ENCODE measurements at places on chromosomes 3 and 15.
A peak's percentile ranks its signal among the peaks of the same experiment; 100 is the strongest.

GRCh38 chr15:81265944-81266775 lies 57.8 kb downstream of the STARD5 start:
- DNase-seq: no peak

- no peak for DNase-seq
Measured at GRCh38 chr15:90550919-90551318, 21.2 kb downstream of the CRTC3 start.

DNA sequence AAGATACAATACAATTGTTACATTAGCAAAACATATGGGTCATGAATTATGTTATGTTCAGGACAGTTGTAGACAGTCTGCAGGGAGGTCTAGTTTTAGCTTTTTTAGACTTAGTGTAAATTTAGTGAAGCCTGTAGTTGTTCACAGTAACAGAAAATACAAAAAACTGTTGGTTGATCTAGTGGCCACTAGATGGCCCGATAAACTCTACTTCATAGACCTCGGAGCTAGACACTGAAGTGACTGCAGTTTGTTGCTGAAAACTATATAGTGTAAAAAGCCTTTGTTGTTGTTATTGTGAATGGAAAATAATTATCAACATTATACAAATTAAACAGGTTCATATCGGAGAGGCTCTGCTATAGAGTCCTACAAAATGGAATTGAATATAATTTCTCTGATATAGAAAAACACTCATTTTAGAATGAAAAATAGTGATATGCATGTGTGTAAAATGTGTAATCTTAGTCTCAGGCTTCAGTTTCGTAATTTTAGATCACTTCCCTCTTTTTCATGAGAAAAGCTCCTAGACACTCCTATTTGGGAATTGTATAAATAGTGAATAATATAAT lies 18.3 kb downstream of the MAGEL2 start:
- DNase-seq: no peak

- no peak for DNase-seq
Measured at GRCh38 chr3:38890426-38890825, 74.4 kb upstream of the SCN10A start.

GRCh38 chr15:75204340-75205063 lies 2.8 kb downstream of the C15orf39 start:
- DNase-seq: peak; percentile 47

- DNase-seq: no peak
Measured at GRCh38 chr3:39408493-39409372, 2.2 kb downstream of the RPSA start.

DNA sequence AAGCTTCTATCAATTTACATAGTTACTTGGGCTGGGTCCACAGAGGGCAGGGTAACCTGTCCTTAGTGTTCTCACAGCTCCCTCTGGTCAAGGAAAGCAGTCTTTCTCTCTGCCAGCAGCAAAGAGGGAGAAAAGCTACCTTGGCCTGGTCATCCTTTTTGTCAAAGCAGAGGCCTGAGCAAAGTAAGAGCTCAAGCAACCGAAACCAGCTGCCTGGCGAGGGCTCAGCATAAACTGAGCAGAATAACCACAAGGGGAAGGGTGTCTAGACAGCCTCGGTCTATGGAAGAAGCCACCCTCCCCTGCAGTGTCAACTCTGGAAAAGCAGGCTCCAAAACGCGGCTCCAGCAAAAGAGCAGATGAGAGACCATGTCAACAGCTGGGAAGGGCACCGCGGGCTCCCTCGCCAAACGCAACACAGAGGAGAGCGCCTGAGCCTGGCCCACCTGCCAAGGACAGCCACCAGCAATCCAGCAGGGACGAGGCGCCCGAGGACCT lies 17.4 kb downstream of the LRIG1 start:
- DNase-seq: no peak

DNA sequence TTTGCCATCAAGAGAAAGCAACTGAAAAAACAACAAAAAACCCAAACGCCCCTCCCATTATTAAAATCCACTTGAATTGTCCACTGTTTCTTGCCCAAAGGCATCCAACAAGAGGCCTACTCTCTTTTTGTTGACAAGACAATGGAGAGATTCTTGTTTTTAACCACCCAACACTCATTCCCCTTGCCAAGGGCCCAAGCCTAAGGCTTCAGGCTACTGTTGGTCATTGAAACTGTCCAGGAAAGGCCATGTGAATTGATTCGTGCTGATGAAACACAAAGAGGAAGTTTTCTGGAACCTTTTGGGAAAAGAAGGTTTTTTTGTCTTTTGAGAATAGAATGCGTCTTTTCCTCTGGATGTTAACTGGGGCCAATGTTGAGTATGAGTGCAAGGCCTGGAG lies 157.4 kb upstream of the PFN2 start:
- DNase-seq: no peak

- DNase-seq: no peak
Measured at GRCh38 chr3:146431240-146431639, 38.1 kb downstream of the PLSCR2 start.

DNA sequence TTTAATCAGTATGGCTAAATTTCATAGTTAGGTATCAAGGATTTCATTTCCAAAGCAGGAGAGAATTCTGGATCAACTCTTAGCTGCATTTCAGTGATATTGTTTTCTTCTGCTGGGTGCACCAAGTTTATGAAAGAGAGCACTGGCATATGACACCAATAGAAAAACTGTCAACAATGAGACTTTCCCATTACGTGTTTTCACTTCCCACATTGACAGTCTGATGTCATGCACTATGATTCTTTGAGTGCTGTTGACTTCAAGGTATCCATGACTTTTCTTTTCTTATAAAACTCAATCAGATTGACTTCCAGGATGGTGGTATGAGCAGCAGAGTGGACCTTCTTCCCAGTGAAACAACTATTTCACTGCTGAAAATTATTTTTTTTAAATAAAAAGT lies 476.1 kb downstream of the EDEM1 start:
- DNase-seq: no peak

DNA sequence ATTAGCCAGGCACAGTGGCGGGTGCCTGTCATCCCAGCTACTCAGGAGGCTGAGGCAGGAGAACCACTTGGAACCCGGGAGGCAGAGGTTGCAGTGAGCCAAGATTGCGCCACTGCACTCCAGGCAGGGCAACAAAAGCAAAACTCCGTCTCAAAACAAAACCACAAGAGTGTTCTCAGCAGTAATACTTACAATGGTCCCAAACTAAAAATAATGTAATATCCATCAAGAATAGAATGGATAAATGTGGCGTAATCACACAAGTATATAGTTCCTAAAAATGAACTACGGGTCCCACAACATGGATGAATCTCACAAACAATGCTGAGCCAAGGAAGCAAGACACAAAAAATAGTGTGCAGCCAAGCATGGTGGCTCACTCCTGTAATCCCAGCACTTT lies 39.2 kb downstream of the STAG1 start:
- DNase-seq: no peak

DNA sequence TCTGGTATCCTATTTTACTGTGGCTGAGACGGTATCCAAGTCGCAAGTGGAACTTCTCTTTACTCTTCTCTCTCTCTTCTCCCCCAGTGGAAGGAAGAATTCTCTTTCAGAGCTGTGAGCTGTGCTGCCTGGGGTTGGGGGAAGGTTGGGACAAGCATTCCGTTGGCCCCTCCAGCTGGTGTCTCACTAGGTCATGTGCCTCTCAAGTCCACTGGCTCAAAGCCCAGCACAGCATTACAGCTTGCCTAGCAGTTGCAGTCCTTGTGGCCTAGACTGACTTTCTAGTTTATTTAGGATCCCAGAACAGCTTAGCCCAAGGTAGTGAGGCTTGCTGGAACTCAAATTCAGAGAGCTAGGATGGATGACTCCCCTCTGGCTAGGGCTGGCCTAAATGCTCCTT lies 76.1 kb upstream of the SPATA16 start:
- DNase-seq: no peak

DNA sequence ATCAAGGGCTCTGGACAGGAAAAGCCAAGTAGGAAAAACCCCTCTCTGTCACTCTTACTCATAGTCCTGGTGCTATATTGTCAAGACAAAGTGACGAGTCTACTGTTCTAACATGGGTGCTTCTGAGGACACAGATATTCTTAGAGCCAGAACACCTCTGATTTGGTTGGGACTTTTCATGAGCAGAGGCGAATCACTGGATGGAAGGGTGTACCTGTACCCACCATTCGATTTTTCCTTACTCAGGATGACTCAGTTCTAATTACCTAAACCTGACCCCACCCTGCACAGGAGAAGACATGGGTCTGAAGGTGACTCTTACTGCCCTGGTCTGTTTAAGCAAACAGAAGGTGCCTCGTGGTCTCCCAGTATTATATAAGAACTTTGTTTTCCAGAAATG lies 58.5 kb downstream of the ABCC5 start:
- no peak for DNase-seq

- no peak for DNase-seq
Measured at GRCh38 chr15:60301024-60301423, 96.8 kb downstream of the ANXA2 start.

GRCh38 chr3:124972457-124972856 lies 37.9 kb upstream of the MUC13 start:
- no peak for DNase-seq

DNA sequence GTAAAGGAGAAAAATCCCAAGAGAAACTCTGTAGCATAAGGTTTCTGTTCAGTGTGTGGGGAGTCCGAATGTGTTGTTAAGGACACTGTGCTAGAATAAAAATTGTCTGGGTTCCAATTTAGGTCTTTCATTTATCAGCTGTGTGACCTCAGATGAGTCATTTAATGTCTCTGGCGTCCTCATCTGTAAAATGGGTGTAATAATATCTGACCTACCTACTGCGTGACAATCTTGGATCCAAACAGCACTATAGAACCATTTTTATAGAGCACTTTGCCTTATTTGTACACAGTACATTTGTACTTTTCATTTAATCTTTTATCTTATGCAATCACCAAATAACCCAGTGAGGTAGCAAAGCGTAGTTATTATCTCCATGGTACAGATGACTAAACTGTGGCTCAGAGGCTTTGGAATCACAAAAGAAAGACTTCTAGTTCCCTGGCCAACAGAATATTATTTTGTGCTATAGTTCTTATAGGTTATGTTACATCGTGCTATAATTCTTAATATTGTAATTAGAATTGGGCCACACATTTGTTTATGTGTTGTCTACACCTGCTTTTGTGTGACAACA lies 46.6 kb upstream of the TNIK start:
- no peak for DNase-seq

DNA sequence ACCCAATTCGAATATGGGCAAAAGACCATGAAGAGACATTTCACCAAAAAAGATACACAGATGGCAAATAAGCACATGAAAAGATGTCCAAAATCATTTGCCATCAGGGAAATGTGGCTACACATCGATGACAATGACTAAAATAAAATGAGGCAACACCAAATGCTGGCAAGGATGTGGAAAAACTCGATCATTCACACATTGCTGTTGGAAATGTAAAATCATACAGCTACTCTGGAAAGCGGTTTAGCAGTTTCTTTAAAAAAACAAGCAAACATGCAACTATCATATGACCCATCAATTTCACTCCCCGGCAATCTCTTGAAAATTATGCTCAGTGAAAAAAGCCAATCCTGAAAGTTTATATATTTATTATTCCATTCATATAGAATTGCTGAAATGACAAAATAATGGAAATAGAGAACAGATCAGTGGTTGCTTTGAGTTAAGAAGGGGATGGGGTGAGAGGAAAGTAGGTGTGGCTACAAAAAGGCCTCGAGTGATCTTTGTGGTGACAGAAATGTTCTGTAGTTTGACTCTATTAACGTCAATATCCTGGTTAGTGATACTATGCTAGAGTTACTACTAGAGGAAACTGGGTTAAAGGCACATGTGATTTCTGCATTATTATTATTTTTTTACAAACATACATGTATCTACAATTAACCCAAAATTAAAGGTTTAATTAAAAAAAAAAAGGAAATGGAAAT lies 45.0 kb downstream of the DLG1 start:
- DNase-seq: no peak

DNA sequence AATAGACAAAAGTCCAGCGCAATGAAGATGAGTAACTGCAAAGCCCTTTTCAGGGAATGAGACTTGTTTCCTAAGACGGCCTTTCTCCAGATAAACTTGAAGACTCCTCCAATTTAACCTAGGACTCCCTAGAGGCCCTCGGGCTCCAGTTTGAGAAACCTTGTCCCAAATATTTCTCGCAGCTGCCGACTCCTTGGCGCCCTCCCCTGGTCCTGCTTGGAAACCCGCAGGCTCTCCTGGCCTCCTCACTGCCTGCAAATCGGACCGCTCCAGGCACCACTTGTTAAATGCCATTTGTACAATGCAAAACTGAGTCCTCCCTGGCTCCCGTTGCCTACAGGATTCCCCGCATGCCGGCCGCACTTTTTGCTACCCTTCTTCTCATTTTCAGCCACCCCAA lies 36.8 kb downstream of the MUC4 start:
- DNase-seq: no peak

DNA sequence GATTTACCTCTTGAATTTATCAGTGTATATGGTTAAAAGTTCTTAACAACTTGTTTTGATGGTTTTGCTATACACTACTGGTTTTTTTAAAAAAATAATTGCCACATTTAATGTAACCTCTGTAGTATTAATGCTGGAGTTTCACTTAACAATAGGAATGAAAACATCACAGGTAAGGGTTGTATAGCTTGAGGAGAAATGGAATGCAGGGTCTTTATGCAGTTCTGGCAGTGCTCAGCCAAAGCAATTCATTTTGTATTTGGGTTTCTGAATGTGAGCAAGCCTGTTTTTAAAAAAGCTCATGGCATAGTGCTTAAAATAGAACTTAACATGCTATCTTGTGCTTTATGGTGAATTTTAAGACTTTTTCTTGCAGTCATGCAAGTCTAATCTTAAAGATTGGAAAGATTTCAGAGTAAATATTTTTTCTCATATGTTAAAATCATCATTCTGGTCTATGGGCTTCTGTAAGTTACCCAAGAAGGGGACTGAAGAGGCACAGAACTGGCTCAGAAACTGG lies 8.9 kb downstream of the PIAS1 start:
- DNase-seq: no peak

- no peak for DNase-seq
Measured at GRCh38 chr3:196189566-196190347, 21.4 kb downstream of the ZDHHC19 start.

DNA sequence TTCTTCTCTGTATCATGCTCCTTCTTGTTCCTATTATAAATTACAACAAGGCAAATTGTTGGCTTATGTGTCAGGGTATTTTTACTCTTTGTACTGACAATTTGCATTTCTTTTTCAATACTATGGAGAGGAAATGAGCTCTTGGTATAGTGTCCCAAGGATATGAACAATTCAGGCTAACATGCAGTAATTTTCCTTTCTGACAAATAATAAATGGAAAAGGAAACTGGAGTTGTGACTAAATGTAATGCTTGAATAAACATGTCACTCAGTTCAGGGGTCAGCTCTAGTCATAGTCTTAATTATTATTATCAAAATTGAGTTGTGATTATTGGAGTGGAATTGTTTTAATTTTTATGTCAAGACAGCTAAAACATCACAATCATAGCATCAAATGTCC lies 256.0 kb upstream of the ZPLD1 start:
- no peak for DNase-seq
